ENCODE measurements at places on chromosomes 2 and 18.

GRCh38 chr2:163601377-163601776, 134.4 kb downstream of the FIGN start:
- DNase-seq: no peak

DNA sequence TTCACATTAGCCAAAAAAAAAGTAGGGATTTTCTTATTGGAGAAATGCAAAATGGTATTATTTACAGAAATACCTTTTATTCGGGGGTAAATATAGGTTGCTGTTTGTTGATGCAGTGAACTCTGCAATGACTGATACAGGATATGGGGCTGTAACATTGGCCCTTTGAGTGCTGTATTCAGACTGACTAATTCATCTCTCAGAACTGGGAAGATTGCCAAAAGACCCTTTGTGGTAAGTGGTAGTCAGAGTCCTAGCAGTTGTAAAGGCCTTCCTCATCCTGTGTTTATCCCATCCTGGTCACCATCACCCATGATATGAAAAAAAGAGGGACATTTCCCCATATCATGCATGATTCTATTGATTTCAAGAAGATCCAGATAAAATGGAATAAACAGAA, 14.0 kb upstream of the DCC start:
- no peak for DNase-seq

DNA sequence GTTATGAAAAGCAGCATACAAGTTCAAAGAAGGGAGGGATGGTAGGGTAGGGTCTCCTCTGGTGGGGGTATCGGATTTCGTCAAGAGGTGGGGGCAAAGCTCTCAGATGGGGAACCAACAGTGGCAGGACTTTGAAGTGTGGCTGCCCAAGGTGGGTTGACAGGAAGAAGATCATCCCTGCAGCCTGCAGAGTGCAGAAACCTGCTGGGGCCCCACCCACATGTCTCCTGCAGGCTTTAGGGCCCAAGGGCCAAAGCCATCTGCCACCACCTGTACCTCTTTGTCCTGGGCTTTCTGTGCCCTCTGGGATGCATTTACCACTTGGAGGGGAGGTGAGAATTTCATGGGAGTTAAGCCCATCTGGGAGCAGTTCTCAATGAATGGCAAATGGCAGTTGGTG, 42.7 kb downstream of the KCNF1 start:
- DNase-seq: no peak

DNA sequence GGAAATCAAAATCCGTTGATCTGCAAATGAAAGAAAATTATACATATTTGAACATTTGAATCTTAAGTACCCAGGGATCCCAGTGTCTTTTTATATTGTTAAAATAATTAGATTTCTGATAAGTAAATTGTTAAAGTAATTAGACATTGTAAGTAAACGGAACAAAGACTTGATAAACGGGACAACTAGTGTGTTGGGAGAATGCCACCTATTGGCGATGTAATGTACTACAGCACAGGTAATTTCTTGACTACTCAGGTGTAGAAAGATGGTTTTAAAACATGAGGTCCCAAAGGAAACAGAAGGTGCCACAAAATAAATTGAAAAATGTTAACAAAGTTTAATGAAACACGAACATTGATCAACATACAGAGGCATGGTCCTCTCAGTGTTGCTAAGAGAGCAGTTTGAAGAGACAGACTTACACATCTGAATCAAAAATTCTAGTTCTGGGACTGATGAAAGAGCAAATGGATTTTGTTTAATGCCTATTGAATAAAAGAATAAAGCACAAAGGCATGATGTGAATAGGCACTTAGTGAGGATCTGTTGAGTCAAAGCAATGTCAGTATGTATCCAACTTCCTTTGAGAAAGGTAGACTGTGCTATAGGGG, 103.4 kb upstream of the RASGRP3 start:
- DNase-seq: peak; percentile 27

DNA sequence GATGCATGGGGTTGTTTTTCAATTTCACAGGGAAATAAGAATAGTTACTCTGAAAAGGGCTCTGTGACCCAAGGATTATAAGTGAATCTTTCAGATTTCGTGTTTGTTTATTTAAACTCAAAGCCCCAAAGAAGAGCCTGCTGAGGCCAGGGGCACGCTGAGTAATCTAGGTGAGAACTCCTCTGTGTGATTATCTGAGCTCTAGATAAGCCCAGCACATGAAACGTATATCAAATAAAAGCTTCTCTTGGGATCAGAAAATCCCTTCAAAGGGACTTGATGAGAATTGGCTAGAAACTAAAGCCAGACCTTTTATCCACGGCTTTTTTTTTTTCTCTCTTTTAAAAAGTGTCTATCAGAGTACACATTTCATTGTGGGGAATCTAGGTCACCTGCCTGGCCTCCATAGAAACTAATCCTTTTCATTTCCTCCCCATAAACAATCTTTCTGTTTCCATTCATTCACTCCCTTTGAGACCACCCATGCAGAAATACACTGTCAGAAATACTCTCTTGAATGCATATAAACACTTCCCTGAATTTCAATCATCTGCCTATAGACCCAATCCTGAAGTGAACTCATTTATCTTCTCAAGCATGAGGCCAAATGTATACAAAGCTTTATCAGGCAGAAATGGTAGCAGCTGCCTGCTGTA, 137.4 kb downstream of the RIT2 start:
- DNase-seq: peak; percentile 58

DNA sequence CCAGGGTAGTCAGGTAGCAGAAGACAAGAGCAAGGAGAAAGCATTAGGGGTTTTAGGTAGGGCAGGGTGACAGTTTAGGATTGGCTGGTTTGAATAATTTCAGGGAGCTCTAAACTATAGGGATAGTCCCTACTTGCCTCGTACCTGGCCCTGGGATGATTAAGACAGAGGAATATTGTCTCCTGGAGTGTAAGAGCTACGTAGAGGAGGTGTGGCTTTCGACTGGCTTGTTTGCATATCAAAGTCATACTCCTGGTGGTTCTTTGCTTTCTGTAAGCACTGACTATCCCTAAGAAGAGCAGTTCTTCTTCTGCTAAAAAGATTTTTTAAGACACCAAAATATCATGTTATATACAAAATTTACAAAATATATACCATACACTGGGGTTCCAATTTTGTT, 1867.4 kb downstream of the SUCLG1 start:
- no peak for DNase-seq

DNA sequence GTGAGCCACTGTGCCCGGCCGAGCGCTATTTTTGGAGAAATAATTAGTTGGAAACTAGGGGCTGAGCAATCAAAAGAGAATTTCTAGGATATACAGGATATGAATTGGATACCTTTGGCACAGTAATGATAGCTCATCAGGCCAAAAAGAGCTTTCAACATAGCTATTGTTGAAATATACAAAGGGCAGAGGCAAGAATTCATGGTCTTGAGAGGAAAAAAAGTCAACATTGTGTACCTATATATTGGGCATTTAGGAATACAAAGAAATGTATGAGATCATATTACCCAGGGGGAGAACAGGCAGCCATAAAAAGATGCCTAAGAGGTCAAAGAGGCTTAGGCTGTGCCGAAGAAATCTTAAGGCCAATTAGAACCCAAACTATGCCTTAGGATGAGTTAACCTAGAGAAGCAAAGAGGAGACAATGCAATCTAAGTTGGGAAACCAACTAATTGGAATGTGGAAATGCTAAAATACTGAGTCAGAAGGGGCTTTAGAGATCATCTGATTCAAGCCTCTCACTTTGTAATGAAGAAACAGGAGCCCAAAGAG, 99.0 kb downstream of the RBBP8 start:
- no peak for DNase-seq

- DNase-seq: no peak
Observed at GRCh38 chr2:238174701-238175100, 15.9 kb downstream of the ERFE start.

GRCh38 chr2:164642268-164642667, 21.0 kb upstream of the GRB14 start:
- DNase-seq: no peak

- DNase-seq: no peak
Observed at GRCh38 chr2:158178646-158179045, 77.0 kb downstream of the UPP2 start.

DNA sequence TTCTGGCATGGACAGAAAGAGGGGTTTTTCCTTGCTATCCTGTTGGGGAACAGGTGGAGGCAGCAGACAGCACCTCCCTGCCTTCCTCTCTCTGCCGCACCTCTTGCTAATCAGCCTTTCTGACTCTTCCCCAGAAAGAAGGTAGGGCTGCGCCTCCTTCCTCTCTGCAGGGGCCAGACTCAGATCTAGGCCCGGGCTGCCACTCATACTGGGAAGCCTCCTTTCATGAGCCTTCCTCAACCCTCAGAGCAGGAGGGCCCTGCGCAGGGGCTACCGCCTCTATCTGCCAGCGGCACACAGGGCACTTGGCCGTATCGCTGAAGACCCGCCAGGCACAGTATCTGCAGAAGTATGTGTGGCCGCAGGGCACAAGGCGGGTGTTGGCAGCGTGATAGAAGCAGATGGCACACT, 7.1 kb downstream of the NEURL3 start:
- DNase-seq: no peak

DNA sequence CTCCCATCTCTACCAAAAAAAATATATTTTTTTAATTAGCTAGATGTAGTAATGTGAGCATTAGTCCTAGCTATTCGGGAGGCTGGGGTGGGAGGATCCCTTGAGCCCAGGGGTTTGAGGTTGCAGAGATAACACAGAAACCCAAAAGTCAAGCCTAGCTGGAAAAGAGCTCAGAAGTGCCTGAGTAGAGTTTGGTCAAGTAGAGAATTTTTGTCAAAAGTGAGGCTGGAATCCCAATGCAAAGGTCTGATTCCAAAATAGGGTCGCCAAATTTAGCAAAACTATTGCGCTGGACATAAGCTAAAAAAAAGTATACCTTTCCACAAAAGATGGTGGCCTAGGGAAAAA, 15.5 kb upstream of the MSH6 start:
- DNase-seq: no peak

GRCh38 chr2:182618672-182619079, 97.4 kb upstream of the DNAJC10 start:
- DNase-seq: no peak

GRCh38 chr18:21714474-21714873, 9.9 kb upstream of the ABHD3 start:
- no peak for DNase-seq

GRCh38 chr2:25274868-25275574, 66.7 kb downstream of the DNMT3A start:
- DNase-seq: no peak

GRCh38 chr2:63444565-63445288, 143.6 kb downstream of the WDPCP start:
- DNase-seq: no peak

DNA sequence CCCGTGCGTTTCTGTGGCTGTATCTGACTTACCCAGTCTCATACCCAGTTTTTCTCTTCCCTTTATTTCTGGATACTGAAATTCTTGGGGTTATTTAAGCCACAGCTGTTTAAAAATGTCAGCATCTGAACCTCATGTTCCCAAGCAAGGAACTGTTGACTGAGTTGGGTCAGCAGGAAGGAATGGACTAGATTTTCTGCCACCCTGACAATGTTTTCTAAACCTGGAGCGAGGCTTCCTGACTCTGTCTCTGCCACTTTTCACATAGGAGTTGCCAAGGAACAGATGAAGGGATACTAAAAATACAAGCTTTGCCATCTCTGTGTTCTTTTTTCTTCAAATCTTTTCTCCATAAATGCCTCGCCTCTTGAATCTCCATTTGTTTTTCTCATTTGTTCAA, 29.0 kb upstream of the SCYGR1 start:
- DNase-seq: no peak

DNA sequence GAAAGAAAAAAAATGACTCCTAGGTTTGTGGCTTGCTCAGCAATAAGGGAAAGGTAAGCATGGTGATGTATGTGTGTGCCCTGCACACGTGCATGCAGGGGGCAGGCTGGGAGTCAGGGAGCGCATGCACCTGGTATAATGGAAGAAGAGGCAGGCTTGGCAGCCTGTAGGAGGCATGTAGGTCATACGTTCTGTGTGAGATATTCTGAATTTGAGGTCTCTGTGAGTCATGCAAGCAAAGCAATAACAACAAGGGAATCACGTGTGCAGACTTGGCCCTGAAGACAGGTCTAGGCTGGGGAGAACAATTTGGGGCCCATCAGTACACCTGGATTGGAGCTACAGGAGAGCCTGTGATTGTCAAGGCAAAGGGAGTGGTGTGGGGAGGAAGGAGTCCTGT, 94.5 kb upstream of the TTC39C start:
- DNase-seq: no peak

DNA sequence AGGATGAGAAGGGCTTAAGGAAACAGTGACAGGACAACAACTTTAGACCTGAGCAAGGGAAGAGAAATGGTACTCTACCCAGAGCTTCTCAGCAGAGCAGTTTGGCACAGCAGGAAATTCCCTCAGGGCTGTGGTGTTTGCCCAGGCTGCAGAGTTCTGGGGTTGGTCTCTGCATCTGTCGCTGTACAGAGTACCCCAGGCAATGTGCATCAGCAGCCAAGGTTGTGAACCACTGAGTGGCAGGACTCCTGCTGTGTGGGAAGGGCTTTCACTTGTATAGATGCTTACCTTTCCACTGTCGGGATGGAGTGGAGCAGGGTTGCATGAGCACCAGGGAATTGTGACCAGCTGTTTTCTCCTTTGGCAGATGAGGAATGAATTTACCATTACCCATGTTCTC, 21.2 kb downstream of the STAMBP start:
- no peak for DNase-seq

DNA sequence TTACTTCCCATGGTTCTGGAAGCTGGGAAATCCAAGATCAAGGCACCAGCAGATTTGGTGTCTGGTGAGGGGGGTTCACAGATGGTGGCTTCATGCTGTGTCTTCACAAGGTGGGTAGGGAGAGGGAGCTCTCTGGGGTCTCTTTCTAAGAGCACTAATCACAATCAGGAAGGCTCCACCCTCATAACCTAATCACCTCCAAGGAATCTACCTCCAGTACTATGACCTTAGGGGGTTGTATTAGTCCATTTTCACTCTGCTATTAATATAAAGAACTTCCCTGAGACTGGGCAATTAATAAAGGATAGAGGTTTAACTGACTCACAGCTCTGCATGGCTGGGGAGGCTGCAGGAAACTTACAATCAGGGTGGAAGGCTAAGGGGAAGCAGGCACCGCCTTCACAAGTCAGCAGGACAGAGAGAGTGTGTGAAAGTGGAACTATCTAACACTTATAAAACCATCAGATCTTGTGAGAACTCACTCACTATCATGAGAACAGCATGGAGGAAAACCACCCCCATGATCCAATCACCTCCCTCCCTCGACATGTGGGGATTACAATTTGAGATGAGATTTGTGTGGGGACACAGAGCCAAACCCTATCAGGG, 17.6 kb downstream of the TBC1D8 start:
- no peak for DNase-seq

GRCh38 chr2:69945441-69945840, 16.0 kb downstream of the ASPRV1 start:
- no peak for DNase-seq

- DNase-seq: no peak
Observed at GRCh38 chr2:223751012-223751411, 86.4 kb downstream of the AP1S3 start.

- DNase-seq: no peak
Observed at GRCh38 chr18:44654573-44654972, 26.1 kb upstream of the SETBP1 start.

DNA sequence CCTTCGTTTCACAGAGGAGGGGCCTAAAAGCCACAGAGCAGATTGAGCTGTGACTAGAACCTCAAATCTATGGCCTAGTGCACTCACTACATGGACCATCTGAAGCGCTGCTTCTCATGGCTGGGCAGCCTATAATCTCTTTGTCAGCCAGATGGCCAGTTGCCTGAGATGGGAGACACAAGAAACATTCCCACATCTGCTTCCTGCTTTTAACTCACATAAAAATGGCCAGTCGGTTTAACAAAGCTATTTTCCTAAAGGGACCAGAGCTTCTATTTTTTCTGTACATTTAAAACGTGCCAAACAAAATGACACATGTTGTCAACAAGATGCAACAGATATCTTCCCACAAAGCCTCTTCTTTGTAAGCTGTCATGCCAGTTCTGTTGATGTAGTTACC, 173.8 kb downstream of the GFPT1 start:
- peak; percentile 76 for DNase-seq

All from WERI-Rb-1 (cell line).